CD4-positive, alpha-beta T cell treated with Interleukin-15 for 4 hours (primary cell): ENCODE measurements at places on chromosomes 2 and 18.
A peak's percentile ranks its signal among the peaks of the same experiment; 100 is the strongest.

- DNase-seq: no peak
Observed at GRCh38 chr2:25879133-25879730, 945 bp upstream of the ASXL2 start.

DNA sequence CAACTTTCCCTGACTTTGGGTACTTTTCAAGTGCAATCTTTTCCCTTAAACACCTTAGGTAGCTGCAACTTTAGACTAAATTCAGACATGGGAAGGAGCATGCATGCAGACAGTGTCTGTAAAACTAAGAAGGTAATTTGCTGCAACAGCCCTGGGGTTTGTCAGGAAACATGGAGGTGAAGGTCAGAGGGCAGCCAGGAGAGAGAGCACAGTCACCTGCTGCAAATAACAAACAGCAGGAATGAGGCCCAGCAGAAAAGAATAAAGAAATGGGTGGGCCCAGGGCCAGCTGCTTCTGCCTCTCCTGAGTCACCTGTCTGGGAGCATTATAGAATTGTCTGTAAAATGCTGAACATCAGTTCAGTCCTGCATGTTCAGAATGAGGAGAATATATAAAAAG, 35.2 kb downstream of the MTHFD2 start:
- DNase-seq: no peak

GRCh38 chr2:67948506-67948905, 114.3 kb downstream of the C1D start:
- no peak for DNase-seq

- no peak for DNase-seq
Observed at GRCh38 chr18:59910967-59911366, 11.2 kb downstream of the PMAIP1 start.

GRCh38 chr2:131050896-131051295, 42.4 kb downstream of the FAM168B start:
- no peak for DNase-seq

DNA sequence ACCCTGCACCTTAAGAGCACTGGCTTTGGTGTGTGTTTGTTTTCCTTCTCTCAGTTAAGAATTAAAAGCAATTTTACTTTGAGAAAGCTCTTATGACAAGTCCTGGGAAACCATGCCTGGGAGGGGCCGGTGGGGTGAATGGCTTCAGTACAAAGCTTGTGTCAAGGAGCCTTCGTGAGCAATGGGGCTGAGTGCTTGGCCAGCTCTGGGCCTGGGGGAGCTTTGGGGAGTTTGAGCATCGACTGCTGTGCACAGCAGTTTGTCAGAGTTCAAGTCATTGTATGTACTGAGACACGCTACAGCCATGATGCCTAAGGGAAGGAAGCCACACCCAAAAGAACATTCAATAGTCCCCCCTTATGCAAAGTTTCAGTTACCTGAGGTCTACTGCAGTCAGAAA, 75.8 kb downstream of the ARHGEF4 start:
- no peak for DNase-seq

DNA sequence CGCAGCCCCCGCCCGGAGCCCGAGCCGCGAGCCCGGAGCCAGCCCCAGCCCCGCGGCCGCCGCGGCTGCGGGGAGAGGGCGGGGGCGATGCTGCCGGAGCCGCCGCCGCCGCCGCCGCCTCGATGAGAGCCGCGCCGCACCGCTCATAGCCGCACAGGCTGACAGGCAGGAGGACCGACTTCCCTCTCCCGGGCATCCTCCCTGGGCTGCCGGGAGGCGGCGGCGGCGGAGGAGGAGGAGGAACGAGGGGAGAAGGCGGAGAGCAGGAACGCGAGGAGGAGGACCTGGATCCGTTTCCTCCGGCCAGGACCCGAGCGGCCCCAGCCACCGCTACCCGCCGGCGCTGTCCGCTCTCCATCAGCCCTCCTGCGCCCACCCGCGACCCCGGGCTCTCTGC, 370 bp downstream of the KLHL29 start:
- DNase-seq: no peak

DNA sequence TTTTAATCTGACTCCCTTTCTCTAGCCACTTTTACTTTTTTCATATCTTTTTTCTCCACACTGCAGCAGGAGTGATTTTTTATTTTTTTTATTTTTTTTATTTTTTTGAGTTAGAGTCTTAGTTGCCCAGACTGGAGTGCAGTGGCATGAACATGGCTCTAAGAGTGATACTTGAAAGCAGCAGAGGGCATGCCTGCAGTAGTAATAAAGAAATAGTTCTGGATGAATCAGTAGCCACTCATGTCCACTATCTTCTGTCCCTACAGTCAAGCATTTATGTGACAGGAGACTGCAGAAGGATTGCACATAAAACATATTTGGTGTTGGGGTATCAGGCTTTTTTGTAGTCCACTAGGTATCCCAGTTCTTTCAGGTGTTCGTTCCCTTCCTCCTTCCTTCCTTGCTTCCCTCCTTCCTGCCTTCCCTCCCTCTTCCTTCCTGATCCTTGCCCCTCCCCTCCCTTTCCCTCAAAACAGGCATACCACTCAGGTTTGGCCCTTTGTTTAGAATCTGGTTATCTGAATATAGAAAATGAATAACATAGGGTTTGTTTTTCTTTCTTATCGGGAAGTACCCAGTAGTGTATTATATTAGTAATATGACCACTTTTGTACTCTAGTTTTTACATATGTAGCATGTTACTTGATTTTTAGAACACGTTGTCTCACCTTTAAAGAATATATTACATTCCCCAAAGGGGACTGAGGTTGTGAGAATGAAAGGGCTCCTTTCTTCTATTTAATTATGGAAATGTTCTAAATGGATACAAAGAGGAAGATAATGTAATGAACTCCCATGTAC, 23.5 kb downstream of the MIB1 start:
- DNase-seq: no peak

DNA sequence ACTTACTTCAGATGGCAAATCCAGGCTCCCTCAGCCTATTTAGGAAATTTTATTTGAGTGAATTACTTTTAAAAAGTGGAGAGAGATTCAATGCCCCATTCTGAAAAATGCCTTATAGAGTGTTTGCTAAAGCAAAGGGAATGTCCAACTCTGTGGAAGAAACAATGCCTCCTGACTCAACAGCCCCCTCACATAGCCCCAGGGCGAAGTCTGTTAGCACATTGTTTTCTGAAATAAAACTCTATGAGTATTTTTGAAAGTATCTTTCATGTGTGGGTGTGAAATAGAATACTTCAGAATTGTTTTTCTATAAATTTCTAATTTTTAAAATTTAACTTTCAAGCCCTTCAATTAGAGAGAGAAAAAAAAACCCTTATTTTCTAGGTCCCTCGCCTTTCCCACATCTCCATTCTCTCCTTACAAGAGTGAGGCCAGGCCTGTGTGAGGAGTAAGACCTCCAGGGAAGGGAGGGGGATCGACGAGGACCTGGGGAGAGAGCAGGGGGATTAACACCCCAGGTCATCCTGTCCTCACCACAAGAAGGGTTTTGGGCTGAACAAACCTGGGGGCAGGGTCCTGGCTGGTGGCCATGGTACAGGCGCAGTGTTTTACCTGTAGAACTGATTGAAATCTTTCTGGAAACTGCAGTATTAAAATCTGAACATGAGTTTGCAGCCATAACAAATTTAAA, 141.4 kb downstream of the SNTG2 start:
- DNase-seq: no peak

DNA sequence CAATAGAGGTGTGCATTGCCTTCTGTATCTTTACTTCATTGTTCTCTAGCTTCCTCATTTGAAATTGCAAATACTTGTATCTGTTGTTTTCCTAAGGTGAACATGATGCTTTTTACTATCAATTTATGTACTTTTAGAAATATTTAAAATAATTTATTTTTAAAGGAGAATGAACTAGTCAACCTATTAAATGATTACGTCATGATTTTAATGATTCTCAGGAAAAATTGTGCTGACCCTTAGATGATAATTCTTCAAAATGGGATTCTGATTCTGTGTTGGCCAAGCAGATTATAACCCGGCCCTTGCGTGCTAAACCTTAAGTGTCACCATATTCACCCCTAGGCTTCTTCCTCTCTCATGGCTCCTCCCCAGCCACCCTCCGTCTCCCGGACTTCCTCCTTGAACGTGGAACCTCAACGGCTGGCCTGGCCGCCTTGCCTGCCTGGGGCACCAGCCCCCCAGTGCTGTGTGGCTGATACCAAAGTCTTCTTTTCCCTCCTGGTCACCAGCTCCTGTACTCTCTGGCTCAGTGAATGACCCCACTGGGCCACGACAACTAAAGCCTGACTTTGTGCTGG, 292.0 kb downstream of the GBX2 start:
- no peak for DNase-seq

GRCh38 chr18:29028560-29028959, 851.6 kb upstream of the CDH2 start:
- no peak for DNase-seq

DNA sequence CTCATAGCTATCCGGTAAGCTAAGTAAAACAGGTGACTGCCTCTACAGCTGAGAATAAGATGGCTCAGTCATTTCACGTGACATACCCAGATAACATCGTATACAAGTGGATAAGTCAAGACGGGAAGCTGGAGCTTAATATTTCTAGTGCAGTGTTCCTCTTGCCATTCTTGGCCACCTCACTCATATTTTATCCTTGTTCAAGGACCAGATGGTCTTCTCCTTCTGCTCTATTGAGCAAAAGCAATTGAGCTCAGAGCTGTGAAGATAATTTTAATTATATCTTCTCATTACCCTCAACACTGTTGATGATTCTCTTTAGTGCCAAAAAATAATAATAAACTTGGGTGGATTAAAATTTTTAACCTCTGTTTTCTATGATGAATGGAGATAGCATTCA, 201.1 kb downstream of the DCC start:
- DNase-seq: no peak

DNA sequence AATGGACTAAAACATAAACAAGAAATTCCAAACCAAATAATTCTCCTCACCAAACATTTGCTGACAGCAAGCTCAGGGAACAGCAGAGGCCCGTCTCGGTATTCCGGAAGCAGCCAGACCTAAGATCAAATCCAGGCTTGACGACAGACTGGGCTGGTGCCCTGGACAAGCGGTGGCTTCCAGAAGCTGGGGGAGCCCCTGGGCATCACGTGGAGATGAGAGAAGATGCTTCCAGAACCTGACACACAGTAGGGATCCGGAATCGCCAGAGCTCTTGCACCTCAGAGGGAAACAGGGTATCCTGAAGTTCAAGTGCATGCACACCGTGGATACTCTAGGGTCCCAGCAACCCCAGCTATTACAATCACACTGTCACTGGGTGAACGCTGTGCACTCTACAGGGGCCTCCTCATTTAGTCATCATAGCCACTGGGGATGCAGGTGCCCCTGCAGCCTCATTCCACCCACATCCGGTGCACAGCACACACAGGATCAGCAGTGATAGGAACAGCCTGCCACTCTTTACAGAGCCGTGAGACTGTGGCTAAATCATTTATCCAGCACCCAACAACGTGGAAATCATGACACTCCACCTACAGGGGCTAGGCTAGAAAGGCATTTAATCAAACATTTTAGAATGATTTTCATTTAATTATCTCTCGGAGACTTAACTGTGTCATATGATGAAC, 102.6 kb downstream of the HDAC4 start:
- peak; percentile 81 for DNase-seq

DNA sequence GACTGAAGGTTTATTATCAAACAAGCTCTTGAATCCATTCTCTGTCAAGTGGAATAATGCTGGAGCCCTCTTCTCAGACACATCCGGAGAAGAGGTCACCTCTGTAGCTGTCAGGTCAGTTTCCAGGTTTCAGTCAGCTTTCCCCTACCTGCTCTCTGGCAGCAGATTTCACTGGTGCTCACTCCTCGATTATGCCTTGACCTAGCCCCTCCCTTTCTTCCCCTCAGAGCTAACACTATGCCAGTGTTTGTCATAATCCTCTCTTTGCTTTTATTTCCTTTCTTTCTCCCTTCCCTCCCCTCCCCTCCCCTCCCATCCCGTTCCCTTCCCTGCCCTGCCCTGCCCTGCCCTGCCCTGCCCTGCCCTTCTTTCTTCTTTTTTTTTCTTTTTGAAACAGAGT, 22.5 kb upstream of the PLEKHM3 start:
- no peak for DNase-seq

GRCh38 chr18:58535340-58536201, 93.3 kb downstream of the ALPK2 start:
- DNase-seq: peak; percentile 10

GRCh38 chr2:44825702-44826101, 115.8 kb upstream of the SIX3 start:
- no peak for DNase-seq

DNA sequence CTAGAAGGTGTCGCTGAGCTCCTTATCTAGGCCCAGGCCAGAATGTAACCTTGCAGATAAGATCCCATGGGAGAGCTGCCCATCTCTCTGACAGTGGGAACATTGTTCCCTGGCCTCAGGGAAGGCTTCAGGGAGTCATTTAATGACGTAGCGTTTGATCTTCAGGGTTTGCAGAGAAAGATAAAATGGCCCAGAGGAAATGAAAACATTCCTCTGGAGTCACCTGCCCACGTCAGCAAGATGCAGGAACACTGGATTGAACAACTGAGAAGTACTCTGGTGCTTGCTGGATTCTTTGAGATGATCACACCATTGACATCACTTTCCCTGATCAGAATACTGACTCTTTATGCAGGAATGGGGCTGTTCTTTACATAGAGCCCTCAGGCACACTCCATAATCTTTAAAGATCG, 51.6 kb downstream of the MAPK4 start:
- DNase-seq: no peak

DNA sequence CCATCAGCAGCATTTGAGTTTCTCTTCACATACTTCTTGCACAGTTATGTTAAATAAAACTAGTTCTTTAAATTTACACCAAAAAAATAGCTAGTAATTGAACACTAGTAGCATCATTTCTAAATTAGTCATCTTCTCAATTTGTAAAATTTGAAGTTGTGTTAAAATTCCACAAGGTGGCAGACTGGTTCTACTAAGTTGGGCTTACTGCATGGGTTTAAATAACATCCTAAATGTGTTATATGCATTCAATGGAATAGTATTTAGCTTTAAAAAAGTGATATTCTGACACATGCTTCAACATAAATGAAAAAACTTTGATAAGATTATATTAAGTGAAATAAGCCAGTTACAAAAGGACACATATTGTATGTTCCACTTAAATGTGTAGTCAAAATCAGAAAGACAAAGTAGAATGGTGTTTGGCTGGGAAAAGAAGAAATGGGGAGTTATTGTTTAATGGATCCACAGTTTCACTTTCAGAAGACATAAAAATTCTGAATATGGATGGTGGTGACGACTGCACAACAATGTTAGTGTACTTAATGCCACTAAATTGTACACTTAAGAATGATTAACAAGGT, 28.7 kb upstream of the RPRD1A start:
- DNase-seq: peak; percentile 48
